ENCODE measurements at places on chromosomes 11 and 22. TPM values are rescaled to one million over a fixed set of nuclear protein-coding genes. Genes with fewer than 3 reads are reported as not detected.
A peak's percentile ranks its signal among the peaks of the same experiment; 100 is the strongest.

DNA sequence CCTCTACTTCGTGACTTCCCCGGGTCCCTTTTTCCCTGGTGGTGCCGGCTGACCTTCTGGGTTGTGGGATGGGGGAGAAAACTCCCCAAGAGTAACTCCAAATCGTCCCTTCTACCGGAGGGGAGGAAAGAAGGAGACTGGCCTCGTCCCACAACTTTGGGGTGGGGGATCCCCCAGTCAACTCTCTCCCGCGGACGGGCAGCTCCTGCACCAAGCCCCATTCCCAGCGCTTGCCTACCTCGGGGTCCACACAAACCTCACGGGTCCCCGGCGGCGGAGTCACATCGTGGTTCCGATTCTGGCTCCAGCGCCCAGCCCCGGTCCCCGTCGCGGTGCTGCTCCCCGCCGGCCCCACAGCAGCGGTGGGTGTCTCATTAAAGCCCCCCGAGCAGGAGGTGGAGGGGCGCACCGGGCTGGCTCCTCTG lies 317 bp downstream of the BDNF start:
- no peak for DNase-seq
- H3K27me3 ChIP-seq = peaks cover 77% of the 10 kb centered on the region
- H3K27ac ChIP-seq = no peak overlapping the region
- peak overlapping the region; percentile 32 for H3K4me3 ChIP-seq
- H3K4me1 ChIP-seq = peaks cover 25% of the 10 kb centered on the region
- H3K36me3 ChIP-seq = no peaks in the 10 kb centered on the region

CRYBB2 gene
- not detected for total RNA-seq

DNA sequence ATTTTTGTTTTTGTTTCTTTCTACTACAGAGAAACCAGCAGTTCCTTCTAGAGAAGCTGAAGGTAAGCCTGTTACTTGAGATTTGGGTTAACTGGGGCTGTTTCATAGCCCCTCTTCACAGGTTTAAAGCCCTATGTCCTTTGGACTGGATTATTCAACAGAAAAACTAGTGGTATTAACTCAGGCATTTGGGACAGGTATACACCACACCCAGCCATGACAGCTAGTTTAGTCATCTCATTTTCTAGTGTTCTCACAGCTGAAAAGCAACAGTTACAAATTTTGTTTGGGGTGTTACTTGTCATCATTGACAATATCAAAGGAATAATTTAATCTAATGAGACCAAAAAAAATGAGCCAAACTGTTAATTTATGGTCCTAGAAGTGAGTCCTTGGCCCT lies 14.0 kb downstream of the LAYN start:
- peaks cover 43% of the 10 kb centered on the region for H3K36me3 ChIP-seq
- no peak overlapping the region for H3K4me3 ChIP-seq
- no peaks in the 10 kb centered on the region for H3K4me1 ChIP-seq
- H3K27ac ChIP-seq = no peak overlapping the region

DNA sequence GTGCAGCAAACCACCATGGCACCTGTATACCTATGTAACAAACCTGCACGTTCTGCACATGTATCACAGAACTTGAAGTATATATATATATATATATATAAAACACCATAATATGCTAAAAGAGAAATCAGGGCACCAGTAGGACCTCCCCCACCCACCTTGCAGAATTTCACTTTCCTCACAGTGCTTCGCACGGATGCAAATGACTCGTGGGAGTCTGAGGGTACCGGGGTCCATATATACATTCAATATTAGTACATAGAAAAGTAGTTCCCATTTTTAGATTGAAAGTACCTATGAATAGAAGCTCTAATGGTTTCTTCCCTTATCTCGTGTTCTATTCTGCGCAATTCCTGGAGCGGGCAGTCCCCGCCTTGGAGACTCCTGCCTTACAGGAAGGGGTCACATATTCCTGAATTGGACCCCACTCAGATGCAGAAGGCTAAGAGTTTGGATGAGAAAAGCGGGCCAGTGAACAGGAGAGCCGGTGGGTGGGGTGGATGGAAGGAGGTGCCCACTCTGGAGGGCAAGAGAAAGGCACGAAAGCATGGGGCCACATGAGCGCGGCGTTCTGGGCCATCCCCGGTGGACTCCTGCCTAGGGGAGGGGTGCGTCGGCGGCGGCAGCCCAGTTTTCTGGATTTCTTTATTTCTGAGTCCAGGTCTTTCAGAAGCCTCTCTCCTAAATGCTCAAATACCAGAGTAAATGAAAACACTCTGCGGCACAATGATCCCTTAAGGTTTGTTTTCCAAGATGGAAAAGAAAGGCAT lies 136.3 kb downstream of the ETS1 start:
- no peak for DNase-seq
- peaks cover 43% of the 10 kb centered on the region for H3K36me3 ChIP-seq
- H3K4me3 ChIP-seq = no peak overlapping the region

CHRM4 gene
- not detected for total RNA-seq

- no peaks in the 10 kb centered on the region for H3K36me3 ChIP-seq
- no peak overlapping the region for H3K27ac ChIP-seq
- no peak overlapping the region for H3K4me3 ChIP-seq
- DNase-seq = no peak
- no peaks in the 10 kb centered on the region for H3K4me1 ChIP-seq
- no peaks in the 10 kb centered on the region for H3K27me3 ChIP-seq
Measured at GRCh38 chr11:80041136-80042000, 600.5 kb upstream of the TENM4 start.

DNA sequence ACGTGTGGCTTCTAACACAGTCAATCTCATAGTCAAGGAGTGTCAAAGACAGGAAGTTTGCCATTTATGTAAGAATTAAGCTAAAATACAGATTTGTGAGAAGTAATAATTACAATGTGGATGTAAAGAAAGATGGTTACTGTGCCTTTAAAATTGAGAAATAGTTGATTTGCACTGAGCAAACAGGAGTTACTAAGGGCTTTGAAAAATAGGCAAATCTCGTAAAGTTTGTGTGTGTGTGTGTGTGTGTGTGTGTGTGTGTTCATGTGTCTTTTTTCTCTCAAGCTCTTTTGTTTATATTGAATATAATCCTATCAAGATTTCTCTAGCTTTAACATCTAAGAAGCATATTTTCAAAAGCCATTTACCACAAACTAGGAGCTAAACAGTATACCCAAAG lies 2284.5 kb downstream of the LRRC4C start:
- H3K27ac ChIP-seq = no peak overlapping the region
- H3K4me1 ChIP-seq = no peaks in the 10 kb centered on the region
- H3K4me3 ChIP-seq = no peak overlapping the region
- H3K27me3 ChIP-seq = no peaks in the 10 kb centered on the region
- H3K36me3 ChIP-seq = no peaks in the 10 kb centered on the region

- H3K36me3 ChIP-seq = no peaks in the 10 kb centered on the region
- no peaks in the 10 kb centered on the region for H3K4me1 ChIP-seq
- H3K27me3 ChIP-seq = peaks cover 30% of the 10 kb centered on the region
- H3K4me3 ChIP-seq = no peak overlapping the region
- no peak overlapping the region for H3K27ac ChIP-seq
Measured at GRCh38 chr22:50173311-50173982, 2.9 kb downstream of the PANX2 start.

- H3K4me1 ChIP-seq = peaks cover 33% of the 10 kb centered on the region
- H3K4me3 ChIP-seq = no peak overlapping the region
- no peak overlapping the region for H3K27ac ChIP-seq
- H3K36me3 ChIP-seq = peaks cover 13% of the 10 kb centered on the region
Measured at GRCh38 chr22:27880778-27881394, 38.2 kb downstream of the PITPNB start.

All from activated naive CD8-positive, alpha-beta T cell treated with anti-CD3 and anti-CD28 coated beads for 36 hours (primary cell).